ENCODE measurements at places on chromosomes 1 and 21. TPM values are rescaled to one million over a fixed set of nuclear protein-coding genes. Genes with fewer than 3 reads are reported as not detected.

EFNA3 gene
- total RNA-seq, result 0.98 TPM

OR6K3 gene
- not detected for total RNA-seq

PIK3C2B gene
- total RNA-seq, result 4.8 TPM

RAP1GAP gene
- total RNA-seq, result 36.0 TPM

HUNK gene
- 0.13 TPM for total RNA-seq

GPR37L1 gene
- total RNA-seq, result not detected

LDLRAD1 gene
- not detected for total RNA-seq

All from mesangial cell (primary cell).